ENCODE measurements at places on chromosomes 5 and 9.

DNA sequence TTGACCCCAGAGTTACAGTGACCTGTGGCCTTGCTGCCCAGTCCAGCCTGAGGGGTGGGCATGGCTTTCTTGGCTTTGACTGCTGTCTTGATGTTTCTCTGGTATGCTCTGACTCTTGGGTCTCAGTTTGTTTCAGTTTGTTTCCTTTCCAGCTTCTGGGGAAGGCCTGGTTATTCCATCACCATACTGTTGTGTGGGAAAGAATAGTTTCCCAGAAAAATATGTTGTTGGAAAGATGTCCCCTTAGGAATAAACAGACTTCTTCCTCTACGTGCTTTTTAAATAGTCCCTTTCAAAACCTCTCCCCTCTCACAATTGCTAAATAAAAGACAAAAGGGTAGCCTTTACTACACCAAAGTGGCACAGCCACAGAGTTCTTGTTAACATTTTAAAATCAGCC lies 49.5 kb downstream of the EGFLAM start:
- DNase-seq, result no peak

GRCh38 chr5:75262271-75262670 lies 25.6 kb upstream of the ANKRD31 start:
- DNase-seq, result no peak

- no peak for DNase-seq
Observed at GRCh38 chr5:78077369-78078068, 217.0 kb downstream of the AP3B1 start.

- DNase-seq, result no peak
Observed at GRCh38 chr5:65184780-65185179, 296.9 kb downstream of the ADAMTS6 start.

DNA sequence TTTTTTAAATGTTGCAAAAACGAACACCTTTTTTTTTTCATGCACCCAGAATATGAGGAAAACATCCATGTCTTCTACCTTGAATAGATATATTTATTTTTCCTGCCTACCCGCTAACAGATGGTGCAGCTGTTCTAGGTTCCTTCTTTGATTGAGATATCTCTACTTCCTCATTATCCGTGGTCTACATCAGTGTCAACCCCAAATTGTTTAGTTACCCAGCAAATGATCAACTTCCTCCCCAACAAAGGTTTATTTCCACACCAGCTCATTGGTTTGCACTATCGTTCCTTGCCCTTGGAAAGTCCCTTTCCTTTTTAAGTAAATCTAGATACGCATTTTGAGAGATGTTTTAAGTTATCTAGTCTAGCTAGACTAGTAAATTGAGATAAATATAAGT lies 166.4 kb downstream of the PRR16 start:
- DNase-seq, result no peak

GRCh38 chr9:2414465-2414864 lies 207.1 kb upstream of the VLDLR start:
- DNase-seq, result no peak

DNA sequence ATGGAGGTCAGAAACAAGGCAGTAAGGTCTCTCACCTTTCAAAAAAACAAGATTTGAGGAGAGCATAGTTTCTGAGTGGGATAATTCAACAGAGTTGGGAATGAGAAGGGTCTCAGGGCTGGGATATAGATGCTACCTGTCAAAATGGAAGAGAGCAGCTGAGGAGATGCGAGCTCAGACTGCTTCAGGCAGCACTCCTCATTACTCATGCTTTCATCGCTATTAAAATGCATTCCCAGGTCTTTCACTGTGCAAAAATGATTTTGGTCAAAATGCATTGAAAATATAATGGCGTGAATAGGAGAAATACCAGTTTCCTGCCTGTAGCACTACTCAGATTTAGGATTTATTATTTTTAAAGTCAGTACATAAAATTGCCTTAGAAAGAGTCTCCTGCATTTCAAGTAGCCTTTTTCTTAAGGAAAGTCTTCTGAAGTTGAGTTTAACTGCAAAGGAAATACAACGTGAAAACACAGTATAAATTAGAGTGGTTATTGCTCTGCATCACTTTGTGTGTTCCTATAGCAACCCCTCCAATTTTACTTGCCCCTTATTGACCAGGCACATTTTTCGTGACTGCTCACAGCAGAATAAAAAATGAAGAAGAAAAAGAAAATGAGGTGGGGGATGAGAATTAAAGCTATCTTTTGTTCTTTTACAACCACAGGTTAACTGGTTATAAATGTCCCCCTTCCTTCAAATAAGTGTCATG lies 724.8 kb upstream of the SEMA6A start:
- no peak for DNase-seq

GRCh38 chr5:82641331-82642003 lies 363.3 kb upstream of the RPS23 start:
- peak; percentile 19 for DNase-seq

DNA sequence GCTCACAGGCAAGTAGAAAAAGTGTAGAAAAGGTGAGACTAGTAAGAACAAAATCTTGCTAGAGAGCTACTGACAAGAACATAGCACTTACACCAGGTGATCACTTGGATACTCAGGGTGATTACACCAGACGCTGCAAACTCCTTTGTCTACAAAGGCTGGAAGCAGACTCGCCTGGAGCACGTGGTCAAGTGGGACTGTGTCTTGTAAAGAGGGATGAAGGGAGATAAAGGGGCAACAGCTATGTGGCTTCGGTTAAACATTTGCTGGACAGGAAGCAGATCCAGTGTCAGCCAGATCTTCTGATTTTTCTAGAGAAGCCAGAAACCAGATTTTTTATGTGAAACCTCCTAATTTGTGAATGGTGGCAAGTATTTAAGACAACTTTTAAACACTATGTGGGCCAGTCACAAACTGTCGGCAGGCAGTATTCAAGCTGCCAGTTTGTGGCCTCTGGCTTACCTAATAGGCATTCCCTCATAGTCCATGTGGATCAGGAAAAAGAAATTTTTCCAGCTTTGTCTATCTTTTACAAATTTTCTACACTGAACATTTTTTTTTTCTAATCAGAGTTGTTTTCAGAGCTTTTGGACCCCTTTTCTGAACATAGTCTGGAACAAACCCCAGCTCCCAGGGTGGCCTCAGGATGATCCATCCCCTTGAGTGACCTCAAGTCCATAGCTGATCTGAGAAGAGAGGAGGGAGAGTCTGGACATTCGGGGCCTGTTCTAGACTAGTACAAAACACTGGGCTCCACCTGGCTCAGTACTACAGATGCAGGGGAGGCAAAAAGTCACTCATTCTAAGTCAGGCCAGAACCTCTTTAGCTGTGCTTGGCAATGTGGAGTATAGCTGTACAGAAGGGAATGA lies 262.9 kb downstream of the ARRDC3 start:
- DNase-seq, result no peak

GRCh38 chr9:31078175-31078574 lies 1306.3 kb upstream of the ACO1 start:
- DNase-seq, result no peak

- no peak for DNase-seq
Observed at GRCh38 chr5:146466521-146467349, 19.6 kb downstream of the TCERG1 start.

DNA sequence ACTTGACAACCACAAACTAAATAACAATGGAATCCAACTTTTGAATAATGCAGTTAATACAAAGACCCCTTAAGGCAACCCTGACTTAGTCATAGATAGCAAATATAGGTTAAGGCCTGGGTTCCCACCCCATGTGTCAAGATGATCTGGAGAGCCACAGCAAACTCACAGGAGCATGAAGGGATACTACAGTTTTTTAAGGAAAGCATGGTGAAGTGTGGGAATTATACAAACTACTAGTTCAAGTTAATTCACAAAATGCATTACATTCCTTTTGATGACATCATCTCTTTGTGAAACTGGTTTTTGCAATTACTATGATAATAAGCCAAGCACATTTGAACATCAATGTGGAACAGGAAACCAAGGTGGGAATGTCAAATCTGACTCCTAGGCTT lies 50.6 kb downstream of the LHFPL2 start:
- DNase-seq, result no peak

GRCh38 chr9:15231788-15232635 lies 75.0 kb downstream of the TTC39B start:
- no peak for DNase-seq

GRCh38 chr5:55993013-55993412 lies 1.8 kb downstream of the IL6ST start:
- no peak for DNase-seq

- DNase-seq, result no peak
Observed at GRCh38 chr9:92965759-92966517, 18.6 kb downstream of the FGD3 start.

- no peak for DNase-seq
Observed at GRCh38 chr5:116379306-116379705, 195.3 kb downstream of the SEMA6A start.

DNA sequence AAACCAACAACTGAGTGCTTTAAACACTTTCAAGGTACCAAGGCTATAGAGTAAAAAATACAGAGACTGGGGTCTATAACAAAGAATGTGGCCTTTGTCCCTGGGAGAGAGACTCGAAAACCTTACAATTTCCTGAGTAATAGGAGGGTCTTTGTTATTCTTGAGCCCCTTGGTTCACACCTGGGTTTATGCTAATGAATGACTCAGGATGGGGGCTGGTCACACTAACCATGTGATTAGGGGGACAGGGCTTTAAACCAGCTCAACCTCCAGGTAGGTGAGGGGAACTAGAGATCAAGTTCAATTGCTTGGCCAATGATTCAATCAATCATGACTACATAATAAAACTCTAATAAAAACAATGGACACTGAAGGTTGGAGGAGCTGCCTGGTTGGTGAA lies 50.2 kb downstream of the PLPP1 start:
- no peak for DNase-seq

- no peak for DNase-seq
Observed at GRCh38 chr5:145072889-145073288, 762.3 kb downstream of the PRELID2 start.

GRCh38 chr5:151182524-151182900 lies 24.9 kb upstream of the ANXA6 start:
- DNase-seq, result no peak

DNA sequence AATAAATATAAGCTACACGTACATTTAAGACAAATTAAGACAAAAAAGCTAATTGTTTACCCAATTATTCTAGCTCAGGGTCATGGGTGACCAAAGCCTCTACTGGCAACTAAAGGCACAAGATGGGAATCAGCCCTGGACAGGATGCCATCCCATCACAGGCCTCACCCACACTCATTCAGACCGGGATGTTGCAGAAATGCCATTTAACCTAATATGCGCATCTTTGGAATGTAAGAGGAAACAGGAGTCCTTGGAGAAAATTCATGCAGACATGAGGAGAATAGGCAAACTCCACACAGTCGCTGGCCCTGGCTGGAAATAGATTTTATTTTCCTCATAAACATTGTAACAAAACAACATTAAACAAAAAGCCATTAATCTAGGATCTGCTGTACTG lies 2003.8 kb upstream of the CDH9 start:
- no peak for DNase-seq

GRCh38 chr5:173242079-173242478 lies 7.1 kb upstream of the NKX2-5 start:
- no peak for DNase-seq

GRCh38 chr9:124292696-124293593 lies 35.2 kb downstream of the NEK6 start:
- no peak for DNase-seq

DNA sequence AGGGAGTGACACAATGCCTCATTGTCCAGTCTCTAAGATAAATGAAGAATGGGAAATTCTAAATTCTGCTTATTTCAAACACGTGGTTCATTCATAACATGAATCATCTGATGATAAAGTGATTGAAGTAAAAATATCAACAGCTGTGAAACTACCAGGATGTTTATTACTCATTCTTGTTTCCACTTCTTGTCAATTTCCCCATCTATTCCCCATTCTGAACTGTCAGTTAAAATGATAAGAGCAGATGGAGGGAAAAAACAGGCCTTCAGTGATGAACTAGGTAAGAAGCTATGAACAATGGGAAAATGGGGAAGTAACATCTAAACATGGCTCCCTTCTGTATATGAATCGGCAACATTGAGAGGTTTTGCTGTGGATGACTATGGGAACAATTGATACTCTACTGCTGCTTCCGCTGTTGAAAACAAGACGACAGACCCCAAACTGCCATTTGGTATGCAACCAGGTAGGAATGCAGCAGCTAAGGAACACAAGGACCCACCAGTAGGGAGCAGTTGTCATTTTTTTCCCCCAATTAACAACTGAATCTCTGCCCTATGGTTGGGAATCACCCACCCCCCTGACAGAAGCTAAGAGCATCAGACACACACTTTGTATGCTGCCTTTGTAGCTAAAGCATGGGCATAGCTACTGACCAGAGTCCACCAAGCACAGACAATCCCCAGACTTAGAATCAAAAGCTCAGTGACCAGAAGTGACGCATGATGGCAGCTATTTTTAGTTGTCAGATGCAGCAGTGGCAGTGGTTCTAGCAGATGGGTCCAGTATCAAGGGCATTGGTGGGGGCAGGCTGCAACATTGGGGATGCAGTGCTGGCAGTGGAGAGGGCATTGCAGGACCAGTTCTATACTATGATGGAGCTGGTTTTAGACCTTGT lies 52.9 kb upstream of the ZNF366 start:
- DNase-seq, result no peak

GRCh38 chr5:142128675-142129208 lies 20.2 kb downstream of the NDFIP1 start:
- DNase-seq, result no peak

DNA sequence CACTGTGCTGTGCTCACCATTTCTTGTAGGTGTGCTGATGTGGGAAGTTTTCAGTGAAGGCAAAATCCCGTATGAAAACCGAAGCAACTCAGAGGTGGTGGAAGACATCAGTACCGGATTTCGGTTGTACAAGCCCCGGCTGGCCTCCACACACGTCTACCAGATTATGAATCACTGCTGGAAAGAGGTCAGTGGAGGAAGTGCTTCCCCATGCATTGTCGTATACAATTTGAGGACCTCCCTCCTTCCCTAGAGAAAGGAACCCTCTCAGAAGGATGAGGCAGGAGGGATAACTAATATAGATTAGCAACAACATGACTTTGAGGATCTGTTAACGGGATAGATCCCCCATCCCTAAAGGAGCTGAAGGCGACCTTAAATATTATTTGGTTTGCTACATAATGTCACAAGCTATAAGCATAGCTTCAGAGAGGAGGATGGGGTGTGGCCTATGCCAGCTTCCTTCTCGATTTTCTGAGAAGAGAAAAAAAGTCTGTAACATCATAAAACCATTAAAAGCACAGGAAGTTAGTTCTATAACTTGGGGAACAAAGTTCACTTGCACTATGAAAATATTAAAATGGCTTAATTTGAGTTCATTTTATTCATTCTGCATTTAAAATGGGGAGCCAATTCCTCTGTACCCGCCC lies 17.0 kb upstream of the CYFIP2 start:
- DNase-seq, result peak; percentile 61

GRCh38 chr9:117434566-117434965 lies 19.7 kb upstream of the ASTN2 start:
- no peak for DNase-seq

DNA sequence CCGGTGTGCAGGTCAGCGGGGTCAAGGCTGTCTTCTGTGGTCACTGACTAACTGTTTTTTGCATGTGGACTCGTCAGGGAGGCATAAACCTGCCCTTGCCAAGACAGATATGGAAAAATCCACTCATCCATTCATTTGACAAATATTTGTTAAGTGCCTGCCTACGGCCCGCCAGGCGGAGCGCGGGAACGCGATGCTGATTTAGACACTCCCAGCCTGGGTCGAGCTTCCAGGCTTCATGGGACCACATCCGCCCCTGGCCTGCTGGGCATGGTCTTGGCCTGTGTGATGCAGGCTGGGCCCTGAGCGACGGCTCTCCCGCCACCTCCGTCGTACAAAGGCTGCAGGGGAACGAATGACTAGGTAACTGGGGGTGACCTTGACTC lies 18.1 kb downstream of the MYMK start:
- DNase-seq, result no peak

- DNase-seq, result no peak
Observed at GRCh38 chr9:135281791-135282737, 194.6 kb downstream of the OLFM1 start.

Measured in activated CD4-positive, alpha-beta memory T cell treated with anti-CD3 and anti-CD28 coated beads, Interleukin-2, amount 10 ng/mL, durations not matched to agents 7 days and 5 days (primary cell).